ENCODE measurements at places on chromosomes 3 and 15.

DNA sequence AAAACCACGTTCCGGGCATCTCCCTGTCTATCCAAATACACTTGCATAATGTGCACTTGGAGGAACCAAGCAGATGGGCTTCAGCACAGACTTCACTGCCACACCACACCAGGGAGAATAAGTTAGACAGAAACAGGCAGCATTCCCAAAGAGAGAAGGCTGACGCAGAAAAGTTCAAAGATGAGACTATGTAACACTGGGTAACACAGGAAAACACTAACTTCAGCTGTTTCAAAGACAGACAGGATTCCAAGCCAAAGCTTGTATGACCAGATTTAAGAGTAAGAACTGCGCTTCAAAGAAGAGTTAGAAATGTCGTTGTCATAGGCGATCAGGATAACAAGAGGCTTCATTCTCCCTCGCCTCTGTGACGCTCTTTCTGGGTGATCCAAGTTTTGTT, 19.9 kb downstream of the SLC51A start:
- DNase-seq = no peak

- no peak for DNase-seq
These were observed 10.0 kb downstream of the LRTM1 start for GRCh38 chr3:54917862-54918261.

- no peak for DNase-seq
These were observed 33.6 kb upstream of the ETV5 start for GRCh38 chr3:186142393-186142932.

GRCh38 chr3:11074451-11074850, 79.8 kb upstream of the HRH1 start:
- no peak for DNase-seq

DNA sequence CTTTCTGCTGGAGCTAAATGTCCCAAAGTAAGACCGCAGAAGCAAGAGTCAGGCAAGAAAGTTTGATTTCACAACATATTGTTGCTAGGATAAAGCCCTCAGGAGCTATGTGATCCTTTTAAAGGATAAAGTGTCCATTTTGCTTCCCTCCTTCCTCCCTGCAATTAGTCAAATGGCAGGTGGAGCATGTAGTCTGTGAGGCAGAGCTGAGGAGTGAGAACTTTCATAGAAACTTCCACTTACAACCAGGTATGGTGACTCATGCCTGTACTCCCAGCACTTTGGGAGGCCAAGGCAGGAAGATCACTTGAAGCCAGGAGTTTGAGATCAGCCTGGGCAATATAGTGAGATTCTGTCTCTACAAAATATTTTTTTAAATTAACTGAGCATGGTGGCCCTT, 25.2 kb upstream of the RHCG start:
- DNase-seq = no peak

- DNase-seq = peak; percentile 87
These were observed 73.8 kb downstream of the TLE3 start for GRCh38 chr15:70023769-70024491.

DNA sequence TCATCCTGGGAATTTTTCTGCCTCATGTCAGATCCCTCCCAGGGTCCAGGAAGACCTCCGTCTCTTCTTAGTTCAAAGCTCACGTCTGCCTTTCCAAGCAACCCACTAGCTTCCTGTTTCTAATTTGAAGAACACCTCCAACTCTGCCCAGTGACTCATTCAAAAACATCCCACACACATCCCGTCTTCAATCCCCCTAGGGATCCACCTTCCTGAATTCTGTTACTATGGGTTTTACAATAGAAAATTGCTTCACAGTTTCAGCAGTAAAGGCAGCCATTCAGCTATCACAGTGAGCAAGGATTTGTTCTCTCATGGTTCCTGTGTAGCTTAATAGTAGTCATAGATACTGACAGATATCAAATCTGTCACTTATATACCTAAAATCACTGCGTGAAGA, 308.3 kb upstream of the CCDC54 start:
- no peak for DNase-seq

GRCh38 chr3:17322106-17322793, 420.2 kb downstream of the TBC1D5 start:
- no peak for DNase-seq

DNA sequence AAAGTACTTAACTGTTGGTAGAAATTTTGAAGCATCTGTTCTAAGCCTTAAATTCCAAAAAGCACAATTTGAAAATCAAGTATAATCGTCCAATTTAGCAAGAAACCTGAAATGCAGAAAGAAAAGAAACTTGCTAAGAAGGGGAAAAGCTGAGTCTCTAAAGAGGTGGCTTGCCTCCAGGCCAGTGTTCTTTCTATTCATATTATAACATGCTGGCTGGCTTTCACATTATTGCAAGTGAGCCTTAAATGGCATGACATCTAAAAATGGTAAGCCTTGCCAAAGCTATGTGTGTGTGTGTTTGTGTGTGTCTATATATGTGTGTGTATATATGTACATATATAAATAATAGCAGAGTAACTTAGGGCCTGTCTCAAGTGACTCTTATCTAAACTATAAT, 89.5 kb downstream of the FGF12 start:
- no peak for DNase-seq

DNA sequence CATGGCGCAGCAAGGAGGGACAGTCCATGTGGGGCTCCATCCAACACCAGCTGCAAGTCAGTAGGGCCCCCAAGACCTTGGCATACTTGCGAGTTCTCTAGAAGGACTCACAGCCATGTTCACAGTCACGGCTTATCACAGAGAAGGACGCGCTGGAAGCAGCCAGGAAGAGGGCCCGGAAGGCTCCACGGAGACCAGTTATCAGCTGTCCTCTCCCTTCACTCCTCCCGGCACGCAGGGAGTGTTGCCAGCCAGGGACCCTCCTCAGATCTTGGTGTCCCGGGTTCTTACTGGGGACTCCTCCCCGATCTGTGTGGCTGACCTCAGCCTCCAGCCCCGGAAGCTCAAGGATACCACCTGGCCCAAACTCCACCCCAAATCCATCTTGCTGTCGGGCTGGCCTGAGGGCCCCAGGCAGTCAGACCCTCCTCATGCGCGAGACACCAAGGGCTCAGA, 68.0 kb downstream of the SLTM start:
- DNase-seq = no peak

DNA sequence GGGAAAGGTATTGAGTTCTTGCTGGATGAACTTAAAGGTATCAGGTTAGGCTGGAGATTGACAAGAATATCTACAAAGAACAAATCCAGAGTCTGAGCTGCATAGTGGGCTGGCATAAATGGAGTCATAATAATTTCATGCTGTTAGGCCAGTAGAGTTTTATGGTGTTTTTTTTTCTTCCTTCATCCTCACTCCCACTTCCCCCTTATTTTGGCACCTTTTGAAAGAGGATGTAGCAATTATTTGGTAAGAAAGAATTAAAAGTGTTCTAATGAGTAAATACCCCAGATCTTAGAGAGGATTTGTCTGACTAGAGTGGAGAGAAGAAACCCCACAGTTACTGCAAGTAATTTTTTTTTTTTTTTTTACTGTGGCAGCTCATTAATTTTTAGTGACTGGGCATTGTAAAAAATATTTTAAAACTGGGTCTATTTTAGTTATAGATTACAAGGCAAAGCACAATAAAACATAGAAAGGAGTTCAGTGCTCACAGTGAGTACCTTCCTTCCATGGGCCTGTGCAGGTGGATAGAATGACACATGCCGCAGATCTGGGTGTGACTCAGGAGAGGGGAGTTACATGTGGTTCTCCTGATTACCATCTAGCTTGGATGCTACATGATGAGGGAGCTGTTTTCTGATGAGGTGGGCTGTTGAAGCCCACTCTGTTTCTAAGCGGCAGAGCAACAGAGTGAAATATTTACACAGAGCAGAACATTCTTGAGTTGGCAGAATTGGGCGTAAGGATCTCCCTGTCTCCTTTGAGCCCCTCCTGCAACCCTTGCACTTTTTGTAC, 5.3 kb downstream of the EDEM1 start:
- no peak for DNase-seq

GRCh38 chr3:144289057-144289456, 317.4 kb downstream of the DIPK2A start:
- DNase-seq = no peak

DNA sequence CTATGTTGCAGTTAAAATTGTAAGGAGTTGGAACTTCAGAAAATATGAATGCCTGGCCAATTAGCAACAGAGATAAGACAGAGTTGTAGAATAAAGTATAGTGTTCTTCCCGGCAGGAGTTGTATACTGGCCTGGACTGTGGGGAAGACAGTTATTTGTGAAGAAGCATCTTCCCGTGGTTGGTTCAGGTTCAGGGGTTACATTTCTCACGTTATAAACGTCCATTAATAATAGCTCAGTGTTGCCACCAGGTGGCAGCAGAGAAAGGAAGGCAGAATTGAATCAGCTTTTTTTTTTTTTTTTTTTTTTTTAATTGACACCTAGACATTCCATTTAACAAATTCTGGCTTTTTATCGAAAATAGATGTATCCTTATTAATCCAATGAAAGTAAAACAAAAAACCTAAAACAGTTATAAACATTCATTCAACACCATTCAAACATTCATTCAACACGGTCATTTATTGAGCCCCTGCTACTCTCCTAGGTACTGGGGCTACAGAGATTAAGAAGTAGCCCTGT, 66.4 kb upstream of the NR2E3 start:
- DNase-seq = peak; percentile 75

DNA sequence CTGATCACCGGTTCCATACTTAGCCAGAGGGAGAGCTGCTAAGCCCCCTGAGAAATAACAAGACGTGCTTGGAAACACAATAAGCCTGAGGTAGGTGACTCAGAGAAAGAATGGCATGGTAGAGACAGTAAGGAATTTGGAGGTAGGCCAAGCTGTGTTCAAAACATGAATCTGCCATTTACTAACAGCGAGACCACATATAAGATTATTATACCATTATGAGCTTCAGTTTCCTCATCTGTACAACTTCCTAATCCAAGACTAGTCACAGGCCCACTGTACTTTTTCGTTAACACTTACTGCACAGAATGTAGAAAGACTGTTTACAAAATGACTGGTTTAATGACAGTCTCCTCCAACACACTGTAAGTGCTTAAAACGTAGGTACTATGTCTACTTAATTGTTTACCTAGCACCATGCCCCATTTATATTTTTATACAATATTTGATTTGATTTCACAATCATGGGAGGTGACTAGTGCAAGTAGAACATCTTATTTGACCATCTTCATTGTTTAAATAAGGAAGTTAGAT, 25.7 kb downstream of the ATOSA start:
- DNase-seq = no peak

GRCh38 chr15:58247855-58248842, 110.0 kb downstream of the AQP9 start:
- peak; percentile 91 for DNase-seq

DNA sequence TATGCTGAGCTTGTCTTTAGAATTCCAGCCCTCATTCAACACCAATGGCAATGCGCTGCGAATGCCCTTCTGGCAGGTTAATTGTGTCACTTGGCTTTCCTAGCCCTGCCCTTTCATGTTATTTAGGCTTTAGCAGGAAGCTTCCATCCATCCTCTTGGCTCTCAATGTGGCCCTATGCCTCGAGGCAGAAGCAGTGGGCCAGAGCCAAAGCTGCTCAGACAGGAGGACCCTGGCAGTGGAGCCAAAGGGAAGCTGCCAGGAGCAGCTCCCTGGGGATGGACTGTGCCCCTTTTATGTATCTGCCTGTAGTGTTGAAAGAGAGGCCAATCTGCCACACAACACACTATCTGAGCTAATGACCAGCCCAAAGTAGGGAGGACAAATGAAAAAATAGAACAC, 376.4 kb downstream of the CTNNB1 start:
- DNase-seq = no peak

DNA sequence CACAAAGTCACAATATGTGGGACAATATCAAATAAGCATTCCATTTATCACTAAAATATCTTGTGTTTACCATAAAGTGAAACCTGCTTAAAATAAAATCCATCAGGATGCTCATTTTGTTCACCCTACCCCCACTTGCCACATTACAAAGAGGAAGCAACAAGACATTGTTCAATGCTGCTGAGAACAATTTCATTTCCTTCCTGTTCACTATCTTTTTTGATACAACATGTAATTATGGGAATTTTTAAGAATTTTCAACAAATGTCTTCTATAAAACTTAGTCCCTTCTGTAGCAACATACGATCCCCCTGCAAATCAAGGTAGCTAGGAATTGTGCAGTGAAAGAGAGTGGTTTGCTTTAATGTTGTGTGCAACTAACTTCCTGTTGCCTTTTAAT, 34.9 kb upstream of the GPR160 start:
- no peak for DNase-seq

GRCh38 chr15:70236341-70237086, 138.8 kb upstream of the TLE3 start:
- DNase-seq = no peak

- DNase-seq = no peak
These were observed 1.2 kb downstream of the GP5 start for GRCh38 chr3:194397757-194398312.

- DNase-seq = no peak
These were observed 494.5 kb downstream of the DIPK2A start for GRCh38 chr3:144466114-144466513.

DNA sequence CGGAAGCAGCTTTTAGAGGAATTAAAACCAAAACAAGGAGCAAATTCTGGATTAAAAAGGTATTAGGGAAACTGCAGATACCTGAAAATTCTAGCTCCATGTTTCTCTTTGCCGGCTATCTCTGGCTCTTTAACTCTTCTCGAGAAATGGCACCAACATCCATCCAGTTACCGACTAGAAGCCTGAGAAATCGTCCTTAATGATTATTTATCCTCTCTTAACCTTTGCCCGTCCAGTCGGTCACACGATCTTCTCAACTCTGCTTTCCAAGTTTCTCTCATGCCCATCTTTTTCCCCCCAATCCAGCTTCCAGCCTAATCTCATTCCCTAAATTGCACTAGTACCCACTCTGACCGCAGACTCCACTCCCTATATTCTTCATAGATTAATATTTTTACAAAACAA, 596 bp upstream of the SGO1 start:
- DNase-seq = no peak

GRCh38 chr15:63940966-63941620, 105.2 kb downstream of the DAPK2 start:
- DNase-seq = no peak

DNA sequence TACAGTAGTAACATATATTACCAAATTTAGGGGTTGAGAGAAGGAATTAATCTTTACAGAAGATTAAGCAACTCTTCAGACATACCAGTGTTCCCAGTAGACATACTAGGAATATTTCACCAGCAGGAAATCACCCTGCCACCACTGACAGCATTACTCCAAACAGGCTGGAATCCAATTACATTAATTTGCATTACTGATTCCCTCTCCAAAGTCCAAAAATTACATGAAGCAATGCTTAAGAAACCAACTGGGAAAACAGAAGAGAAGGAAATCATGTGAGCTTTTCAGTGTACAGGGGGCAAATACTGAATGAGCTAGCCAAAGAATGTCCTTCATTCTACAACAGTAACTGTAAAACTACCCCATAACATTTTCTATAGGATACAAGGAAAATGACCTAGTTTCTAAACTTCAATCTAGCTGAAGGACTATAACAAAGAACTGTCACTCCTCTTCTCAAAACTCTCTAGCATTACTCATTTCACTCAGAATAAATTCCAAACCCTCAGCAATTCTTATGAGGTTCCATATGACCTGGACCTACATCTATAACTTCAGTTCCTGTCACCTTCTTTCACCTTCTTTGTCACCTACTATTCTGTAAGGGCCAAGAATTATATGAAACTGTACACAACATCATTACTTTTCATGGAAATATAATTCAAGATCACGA, 72.7 kb downstream of the INO80 start:
- no peak for DNase-seq

Data from ascending aorta (tissue), 2 donors.